ENCODE measurements at places on chromosomes 6 and 20.

GRCh38 chr6:87139236-87139635 is 16.1 kb upstream of the ZNF292 start:
- DNase-seq = peak; percentile 4

GRCh38 chr6:16238057-16238962 is at the start of gene GMPR:
Gene GMPR (plus strand): TSS chr6:16238587. CDS start chr6:16238694, 107 bp downstream.
- peak; percentile 11 for DNase-seq

GRCh38 chr6:166830185-166830890 is 126.0 kb downstream of the RNASET2 start:
- DNase-seq = no peak

- no peak for DNase-seq
Measured at GRCh38 chr6:127302728-127303660, 36.3 kb downstream of the RNF146 start.

- peak; percentile 20 for DNase-seq
Measured at GRCh38 chr6:13615792-13616120, 621 bp downstream of the NOL7 start.

DNA sequence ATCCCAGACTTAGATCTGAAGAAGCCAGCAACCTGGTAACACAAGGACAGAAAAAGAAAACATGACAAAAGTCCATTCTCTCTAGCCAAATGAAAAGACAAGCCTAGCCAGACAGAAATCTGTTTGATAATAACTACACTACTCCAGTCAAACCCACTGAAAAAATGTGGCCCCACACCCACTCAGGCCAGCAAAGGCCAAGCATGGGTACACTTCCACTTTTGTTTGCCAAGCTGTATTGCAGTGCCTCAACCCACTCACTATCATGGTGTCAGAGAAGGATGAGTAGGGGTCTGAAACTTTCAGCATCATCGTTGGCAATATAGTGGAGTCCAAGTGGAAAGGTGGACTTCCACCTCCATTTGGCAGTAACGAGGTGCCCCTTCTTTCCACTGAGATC is 45.8 kb downstream of the EPM2A start:
- DNase-seq = no peak

DNA sequence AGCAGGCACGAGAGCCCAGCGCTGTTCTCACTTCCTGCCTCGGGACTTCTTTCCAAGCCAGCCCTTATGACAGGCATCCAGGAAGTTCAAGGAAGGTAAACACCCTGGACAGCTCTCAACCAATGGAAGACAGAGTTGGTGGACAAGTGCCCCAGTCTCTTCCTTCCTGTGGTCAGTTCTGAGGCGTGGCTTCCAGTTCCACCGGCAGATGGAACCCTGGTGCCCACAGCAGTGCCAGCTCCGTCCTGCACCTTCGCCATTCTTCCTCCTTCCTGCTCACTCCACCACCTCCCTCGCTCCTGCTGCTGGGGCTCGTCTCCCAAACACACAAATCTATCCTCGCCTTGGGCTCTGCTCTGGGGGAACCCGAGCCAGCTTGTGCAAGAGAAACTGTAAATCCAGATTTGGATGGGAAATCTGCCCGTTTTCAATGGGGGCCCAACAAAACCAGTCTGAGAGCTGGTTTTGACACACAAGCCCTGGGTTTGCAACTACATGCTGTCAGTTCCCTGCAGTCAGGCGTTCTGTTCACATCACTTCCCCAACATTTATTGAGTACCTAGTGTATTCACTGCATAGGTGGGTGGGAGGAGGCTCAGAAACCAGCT is 162.7 kb downstream of the GRM4 start:
- DNase-seq = no peak

- DNase-seq = no peak
Measured at GRCh38 chr20:10800288-10800687, 126.5 kb upstream of the JAG1 start.

- DNase-seq = no peak
Measured at GRCh38 chr20:20017844-20018185, 653 bp downstream of the NAA20 start.
